ENCODE measurements at places on chromosomes 7 and 10.

- no peak for DNase-seq
Observed at GRCh38 chr7:155181768-155182167, 111.6 kb downstream of the HTR5A start.

DNA sequence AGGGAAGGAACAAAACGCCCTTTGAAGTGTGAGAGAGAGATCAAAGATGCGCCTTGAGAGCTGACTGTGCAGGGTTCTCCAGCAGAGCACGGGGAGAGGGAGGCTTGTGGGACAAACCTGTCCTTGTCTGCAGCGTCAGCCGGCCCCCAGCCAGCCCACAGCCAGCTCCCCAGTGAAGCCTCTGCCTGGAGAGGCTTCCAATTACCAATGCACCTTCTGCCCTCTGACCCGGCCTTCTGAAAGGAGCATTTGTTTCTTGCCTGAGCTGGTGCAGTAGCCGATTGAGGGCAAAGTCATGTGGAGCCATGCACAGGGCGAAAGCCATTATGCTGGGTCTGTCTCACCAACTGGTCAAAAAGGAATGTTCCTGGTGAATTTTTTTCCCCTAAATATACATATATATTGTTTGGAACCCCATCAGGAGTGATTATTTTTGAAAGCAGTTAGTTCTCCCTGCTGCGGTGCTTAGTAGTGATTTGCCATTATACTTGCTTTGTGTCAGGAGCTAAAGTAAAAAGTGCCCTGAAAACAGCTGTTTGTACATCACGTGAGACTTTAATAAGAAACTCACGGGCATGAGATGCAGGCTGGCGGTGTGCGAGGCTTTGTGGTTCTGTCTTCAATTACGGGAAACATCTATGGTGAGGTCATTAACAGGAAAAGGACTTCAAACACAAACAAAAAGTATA is 268.6 kb downstream of the KLF6 start:
- DNase-seq = no peak

GRCh38 chr7:104958371-104958865 is 55.6 kb upstream of the KMT2E start:
- DNase-seq = no peak

- DNase-seq = no peak
Observed at GRCh38 chr7:41745451-41745850, 42.6 kb upstream of the INHBA start.

DNA sequence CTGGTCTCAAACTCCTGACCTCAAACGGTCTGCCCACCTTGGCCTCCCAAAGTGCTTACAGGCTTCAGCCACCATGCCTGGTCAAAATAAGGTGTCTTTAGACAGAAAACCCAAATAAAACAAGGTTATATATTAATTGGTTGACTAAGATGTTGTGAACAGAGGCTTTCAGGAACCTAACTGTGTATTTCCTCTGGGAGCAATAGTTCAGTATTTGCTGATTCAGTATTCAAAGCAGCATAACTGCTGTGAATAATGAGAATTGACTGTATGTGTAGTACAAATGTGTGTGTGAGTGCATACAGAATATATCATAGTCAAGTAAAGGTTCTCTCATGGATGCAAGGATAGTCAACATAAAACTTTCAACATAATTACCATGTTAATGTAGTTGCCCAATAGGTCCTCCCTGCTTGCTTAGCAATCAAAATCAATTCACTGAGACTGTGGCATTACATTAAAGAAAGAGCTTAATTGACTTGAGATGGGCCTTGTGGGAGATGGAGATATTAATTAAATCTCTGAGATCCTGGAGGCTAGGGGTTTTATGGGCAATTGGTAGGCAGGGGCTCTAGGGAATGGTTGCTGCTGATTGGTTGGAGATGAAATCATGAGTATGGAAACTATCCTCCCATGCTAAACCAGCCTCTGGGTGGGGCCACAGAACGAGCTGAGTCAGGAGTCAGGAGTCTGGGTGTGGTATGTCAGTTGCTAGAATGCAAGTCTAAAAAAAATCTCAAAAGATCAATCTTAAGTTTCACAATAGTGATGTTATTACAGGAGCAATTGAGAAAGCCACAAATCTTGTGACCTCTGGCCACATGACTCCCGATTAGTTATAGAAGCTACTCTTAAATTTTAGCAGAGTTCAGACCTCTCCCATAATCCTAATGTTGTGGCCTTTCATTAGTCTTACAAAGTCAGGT is 162.7 kb downstream of the AKR1D1 start:
- no peak for DNase-seq

DNA sequence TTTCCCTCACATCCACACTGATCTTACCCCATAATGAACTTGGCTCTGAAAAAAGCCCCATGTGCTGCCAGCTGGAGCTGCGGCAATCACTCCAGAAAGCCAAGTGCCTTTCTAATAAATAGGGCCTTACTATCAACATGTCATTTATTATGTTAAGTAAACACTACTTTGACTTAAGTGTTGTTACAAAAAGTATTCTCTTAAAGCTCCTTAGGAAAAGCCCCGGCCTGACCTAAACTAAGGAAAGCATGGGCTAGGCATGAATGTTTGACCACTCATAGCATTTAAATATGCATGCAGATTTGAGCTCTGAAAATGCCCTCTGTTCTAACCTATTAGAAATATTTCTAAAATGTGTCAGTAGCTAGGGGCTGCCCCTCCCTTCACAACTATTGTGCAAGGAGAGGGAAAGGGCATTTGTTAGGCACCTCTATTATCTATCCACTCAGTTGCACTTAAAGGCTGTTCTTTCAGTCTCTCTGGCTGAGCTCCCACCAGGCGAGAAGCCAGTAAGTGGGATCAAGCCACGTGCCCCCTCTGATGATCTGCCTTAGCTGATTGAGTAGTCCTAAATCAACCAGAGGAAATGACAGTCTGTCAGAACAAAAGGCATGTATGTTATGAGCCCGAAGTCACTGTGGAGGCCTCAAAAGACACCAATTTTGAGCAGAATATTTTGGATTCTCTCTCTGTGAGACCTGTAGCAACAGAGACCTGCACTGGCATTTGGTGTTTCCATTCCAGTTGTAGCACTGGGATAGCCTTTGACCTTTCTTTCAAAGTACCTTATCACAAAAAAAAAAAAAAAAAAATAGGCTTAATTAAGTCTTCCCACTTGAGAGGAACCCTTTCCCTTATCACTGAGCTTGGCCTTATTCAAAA is 77.1 kb downstream of the ITGB8 start:
- no peak for DNase-seq

DNA sequence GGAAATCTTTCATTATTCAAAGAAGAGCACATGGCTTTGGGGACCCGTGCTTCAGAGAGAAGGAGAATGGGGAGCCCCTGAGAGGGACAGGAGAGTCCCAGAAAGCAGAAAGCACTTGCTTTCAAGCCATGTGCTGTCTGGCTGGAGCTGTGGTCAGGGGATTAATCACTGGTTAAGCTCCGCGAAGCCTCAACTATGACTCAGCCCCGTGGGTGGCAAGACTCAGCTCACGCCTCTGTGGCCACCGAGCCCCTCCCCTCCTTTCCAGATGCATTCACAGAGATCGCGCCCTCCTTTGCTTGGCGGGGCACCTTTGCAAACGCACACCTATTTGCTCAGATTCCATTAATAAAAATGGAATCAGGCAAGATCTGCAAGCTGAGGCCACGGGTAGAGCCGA is 202.9 kb upstream of the TCERG1L start:
- DNase-seq = no peak

- DNase-seq = no peak
Observed at GRCh38 chr7:39683216-39683845, 60.0 kb downstream of the RALA start.

- no peak for DNase-seq
Observed at GRCh38 chr7:108824840-108825580, 255.3 kb downstream of the DNAJB9 start.

DNA sequence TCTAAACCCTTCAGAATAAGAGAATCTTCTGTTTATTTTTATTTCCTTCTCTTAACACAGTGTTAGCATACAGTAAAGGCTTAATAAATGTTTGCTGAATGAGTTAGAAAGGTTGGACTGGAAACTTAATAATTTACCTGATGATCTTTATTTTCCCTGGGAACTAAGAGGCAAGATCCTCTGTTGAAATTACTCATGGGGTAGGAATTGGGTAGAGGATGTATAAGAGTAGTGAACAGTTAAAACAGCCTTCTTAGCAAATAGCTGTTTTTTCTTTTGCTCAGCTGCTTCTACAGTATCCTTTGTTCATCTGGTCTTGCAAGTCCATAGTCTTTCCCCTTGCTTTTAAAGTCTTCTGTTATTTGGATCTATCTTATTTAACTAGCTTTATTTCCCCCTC is 80.0 kb downstream of the AKAP9 start:
- DNase-seq = no peak

DNA sequence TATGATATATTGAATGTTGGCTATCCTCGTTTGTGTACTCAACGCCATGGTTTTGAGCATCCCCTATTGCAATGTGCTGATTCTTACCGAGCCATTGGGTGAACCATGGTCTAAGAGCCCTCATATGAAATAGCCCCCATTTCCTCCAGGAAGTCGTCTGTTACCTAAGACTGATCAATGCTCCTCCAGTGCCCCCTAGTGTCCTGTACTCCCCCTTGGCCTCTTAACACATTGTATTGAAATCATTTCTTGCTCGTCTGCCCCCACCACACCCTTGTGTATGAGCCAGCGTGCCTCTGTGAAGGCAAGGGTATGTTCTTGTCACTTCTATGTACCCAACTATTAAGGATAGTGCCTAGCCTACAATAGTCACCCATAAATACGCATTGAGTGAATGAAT is 11.2 kb upstream of the SLC35B4 start:
- peak; percentile 25 for DNase-seq

- DNase-seq = peak; percentile 32
Observed at GRCh38 chr7:117087639-117088396, 134.5 kb downstream of the ST7 start.

- no peak for DNase-seq
Observed at GRCh38 chr10:121597504-121598262, 561 bp downstream of the FGFR2 start.
